ENCODE measurements at places on chromosomes 1 and 21.

DNA sequence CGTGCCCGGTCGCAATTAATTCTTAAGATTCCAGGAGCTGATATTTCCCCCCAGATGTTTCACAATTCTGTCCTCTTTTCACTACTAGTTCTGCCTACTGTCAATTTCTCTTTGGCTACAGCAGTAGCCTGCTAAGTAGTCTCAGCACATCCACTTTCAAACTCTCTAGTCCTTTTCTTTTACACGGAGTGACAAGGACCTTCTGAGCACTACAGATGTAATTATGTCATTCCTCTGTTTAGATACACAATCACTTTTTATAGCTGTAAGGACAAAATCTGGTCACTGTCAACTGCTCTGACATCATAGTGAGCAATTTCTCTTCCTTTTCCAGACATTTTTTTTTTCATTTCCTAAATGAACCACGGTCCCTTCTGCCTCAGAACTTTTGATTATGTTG lies 421.7 kb upstream of the CHRM3 start:
- no peak for DNase-seq

- DNase-seq = no peak
Observed at GRCh38 chr1:53334312-53334711, 6.4 kb upstream of the LRP8 start.

DNA sequence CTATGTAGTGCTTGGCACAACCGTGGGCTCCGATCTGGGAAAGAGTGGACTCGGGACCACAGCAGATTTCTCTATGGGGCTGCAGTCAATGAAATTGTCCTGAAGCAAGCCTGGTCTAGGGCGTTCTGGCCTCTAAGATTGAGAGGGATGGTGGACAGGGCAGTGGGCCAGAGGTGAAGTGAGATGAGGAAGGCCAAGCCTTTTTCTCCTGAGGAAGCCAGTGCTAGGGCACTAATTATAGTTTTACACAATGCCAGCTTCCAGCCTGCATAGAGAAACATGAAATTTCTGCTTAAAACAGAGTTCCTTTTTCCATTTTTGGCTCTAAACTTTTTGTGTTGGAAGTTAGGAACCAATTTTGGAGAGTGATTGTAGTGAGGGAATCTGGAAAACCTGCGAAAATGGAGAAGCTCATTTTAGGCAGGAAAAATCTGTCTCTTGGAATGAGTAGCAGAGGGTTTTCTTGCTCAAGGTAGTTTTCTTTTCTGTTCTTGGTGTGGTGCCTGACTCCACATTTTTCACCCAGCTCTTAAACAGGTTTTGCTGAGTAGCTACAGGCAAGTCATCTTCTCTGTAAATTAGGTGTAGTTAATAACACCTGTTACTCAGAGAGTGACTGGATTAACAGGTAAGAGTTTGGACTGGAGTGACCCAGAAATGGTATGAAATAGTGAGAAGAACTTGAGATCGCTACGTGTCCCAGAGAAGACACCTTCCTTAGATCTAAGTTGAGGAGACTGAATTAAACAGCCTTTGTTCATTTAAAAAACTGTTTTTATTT lies 22.1 kb downstream of the UCK2 start:
- no peak for DNase-seq

- no peak for DNase-seq
Observed at GRCh38 chr1:38826262-38826661, 33.3 kb downstream of the RRAGC start.

DNA sequence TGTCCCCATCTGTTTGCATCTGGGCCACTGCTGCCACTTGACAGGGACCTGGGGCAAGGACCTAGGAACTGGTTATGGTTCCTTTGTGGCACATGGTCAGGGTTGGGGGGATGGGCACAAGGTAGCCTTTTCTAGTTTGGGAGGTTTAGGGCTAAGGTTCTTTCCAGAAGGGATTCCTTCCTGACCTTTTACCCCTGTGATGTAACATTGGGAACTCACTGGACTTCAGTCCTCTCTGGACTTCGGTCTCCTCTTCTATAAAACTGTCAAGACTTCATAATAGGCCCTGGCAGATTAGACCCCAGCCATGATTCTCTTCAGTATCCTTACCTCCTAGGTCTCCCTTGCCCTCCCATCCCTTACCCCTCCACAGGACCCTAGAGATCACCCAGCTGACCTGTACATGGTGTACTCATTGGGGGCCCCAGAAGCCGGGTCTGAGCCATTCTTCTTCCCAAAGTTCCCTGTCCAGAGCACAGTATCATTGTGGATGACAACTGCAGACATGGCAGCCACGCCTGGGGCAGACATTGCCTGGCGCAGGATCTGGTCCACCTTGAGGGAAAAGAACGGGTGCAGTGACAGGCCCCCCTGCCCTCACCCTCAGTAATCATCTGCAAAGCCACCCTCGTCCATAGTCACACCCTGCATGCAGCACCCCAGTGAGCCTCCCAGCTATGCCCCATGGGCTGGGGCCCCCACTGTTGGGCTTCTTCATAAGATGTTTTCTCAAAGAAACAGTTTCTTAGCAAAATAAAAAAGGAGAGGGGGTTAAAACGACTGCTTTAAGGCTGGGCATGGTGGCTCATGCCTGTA lies 12.9 kb downstream of the LACTBL1 start:
- DNase-seq = no peak

GRCh38 chr1:180762796-180763195 lies 131.0 kb downstream of the XPR1 start:
- no peak for DNase-seq

DNA sequence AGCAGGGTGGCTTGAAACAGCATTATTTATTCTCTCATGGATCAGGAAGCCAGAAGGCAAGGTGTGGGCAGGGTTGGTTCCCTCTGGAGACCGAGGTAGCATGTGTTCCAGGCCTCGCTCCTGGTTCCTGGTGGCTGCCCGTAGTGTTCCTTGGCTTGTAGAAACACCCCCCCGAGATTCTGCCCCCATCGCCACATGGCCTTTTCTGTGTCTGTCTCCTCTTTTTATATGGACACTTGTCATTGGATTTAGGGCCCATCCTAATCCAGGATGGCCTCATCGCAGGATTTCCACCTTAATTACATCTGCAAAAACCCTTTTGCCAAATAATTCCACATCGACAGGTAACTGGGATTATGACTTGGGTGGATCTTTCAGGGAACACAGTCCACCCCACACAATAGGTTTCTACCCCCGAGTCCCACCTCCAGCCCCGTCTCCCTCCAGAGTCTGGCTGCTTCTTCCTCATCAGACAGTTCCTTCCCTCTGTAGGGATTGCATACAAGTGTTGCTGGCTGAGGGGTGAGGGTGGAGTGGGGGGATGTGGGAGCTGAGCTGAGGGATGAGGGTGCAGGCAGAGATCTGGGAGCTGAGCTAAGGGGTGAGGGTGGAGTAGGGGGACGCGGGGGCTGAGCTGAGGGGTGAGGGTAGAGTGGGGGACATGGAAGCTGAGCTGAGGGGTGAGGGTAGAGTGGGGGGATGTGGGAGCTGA lies 12.3 kb upstream of the NPHP4 start:
- no peak for DNase-seq

DNA sequence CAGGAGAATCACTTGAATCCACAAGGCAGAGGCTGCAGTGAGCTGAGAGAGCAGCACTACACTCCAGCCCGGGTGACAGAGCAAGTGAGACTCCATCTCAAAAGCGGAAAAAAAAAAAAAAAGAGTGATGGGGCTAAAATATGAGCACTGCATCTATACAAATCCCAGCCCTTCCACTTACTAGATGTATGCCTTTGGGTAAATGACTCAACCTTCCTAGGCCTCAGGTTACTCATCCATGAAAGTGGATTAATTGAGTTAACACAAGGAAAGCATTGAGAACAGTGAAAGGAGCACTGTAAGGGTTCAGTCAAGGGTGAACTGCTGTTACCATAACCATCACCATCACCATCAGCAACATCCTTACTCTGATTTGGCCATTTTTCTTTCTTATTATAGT lies 226.4 kb upstream of the C8B start:
- no peak for DNase-seq
